ENCODE measurements at places on chromosomes 6 and 20.

GRCh38 chr20:16563066-16563806 is 10.0 kb downstream of the KIF16B start:
- no peak for DNase-seq

GRCh38 chr20:25372584-25373336 is 17.9 kb downstream of the ABHD12 start:
- DNase-seq = peak; percentile 60

GRCh38 chr20:42053350-42053749 is 435.2 kb upstream of the CHD6 start:
- no peak for DNase-seq

DNA sequence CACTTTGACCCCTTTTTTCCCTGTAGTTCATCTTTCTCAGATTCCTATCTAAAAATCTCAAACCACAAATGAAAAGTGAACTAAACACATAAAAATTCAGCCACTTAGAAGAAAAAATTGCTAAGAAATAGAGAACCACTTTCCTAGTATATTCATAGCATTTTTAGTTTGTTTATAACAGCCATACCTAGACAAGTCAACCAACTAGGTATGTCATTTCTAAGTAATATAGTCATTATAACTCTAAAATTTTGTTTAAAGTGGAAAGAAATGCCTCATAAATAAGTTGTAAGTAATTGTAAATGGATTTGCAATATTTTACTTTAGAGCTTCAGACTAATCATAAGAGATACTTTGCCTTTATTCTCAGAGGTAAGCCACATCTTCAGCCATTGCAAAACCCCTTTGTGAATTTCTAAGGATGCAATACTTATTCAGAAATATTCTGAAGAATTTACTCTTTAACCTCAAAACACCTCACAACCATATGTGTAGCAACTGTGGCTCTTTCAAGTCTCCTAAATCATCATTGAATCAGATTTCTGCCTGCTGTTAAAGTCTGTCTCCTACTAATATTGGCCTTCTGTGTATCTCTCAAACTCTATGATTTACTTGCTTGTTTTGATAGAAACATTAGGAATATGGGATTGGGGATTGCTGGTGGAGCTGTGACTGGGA is 6.9 kb upstream of the SUMO4 start:
- no peak for DNase-seq

GRCh38 chr20:63775096-63775978 is 35.8 kb downstream of the SLC2A4RG start:
- DNase-seq = no peak

GRCh38 chr6:63685446-63686379 is 50.1 kb downstream of the PHF3 start:
- no peak for DNase-seq

DNA sequence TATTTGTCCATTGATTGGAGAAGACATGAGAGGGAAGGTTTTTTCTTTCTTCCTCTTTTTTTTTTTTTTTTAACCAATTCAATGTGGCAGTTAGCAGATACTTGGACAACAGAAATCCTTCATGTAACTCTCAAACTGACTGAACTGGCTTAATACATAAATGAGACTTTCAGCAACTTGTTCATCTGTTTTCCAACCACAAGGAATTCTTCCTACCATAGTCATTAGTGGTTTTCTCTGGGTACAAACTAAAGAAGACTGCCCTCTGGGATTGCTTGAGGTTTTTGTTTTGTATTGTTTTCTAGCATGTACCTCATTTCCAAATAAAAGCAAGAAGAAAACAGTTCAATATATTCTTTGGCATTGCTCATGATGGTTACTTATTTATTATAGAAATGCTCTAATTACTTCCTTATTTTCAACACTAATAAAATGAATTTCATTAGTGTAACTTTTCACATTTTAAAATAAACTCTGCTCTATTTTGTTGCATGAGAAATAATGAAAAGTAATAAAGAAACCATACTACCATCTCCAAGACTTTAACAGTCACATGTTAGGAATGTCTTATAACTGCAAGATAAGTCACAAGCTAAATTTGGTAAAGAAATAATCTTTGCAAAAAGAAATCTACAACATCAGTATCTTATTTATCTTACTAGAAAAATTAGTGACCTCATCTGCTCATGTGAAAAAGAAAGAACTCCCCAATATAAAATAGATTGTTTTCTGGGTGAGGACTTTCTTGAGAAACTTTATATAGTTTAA is 52.0 kb downstream of the ME1 start:
- peak; percentile 46 for DNase-seq

GRCh38 chr6:98044791-98045470 is 761.9 kb upstream of the MMS22L start:
- DNase-seq = no peak

- no peak for DNase-seq
Measured at GRCh38 chr6:40395698-40396076, 191.5 kb downstream of the LRFN2 start.

All from GM04504 (cell line).